Stimulated activated CD8-positive, alpha-beta memory T cell treated with anti-CD3 and anti-CD28 coated beads, Interleukin-15, amount 100 ng/mL, for 24 hours (primary cell): ENCODE measurements at places on chromosomes 16 and 17.
A peak's percentile ranks its signal among the peaks of the same experiment; 100 is the strongest.

- DNase-seq, result no peak
These were observed 74.1 kb downstream of the NT5M start for GRCh38 chr17:17377071-17377967.

- DNase-seq, result no peak
These were observed 173.0 kb downstream of the CCDC182 start for GRCh38 chr17:57572062-57572461.

- DNase-seq, result no peak
These were observed 986 bp downstream of the FA2H start for GRCh38 chr16:74773446-74774222.

DNA sequence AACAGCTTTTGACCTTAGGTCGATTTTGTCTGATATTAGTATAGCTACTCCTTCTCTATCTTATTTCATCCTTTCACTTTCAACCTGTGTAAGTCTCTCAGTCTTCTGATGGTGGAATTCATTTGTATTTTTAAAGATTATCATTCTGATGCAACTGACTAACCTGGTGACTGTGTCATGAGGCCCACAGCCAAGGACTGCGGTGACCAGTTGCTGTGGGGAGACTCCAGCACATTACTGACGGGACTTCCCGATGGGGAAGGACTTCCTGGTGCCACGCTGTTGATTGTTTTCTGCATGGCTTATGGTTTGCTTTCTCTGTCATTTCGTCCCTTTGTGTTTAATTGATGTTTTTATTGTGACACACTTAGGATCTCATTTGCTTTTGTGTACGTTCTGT is 34.2 kb downstream of the RMI2 start:
- DNase-seq, result no peak

- DNase-seq, result no peak
These were observed 110.5 kb downstream of the HS3ST2 start for GRCh38 chr16:22924492-22924891.

DNA sequence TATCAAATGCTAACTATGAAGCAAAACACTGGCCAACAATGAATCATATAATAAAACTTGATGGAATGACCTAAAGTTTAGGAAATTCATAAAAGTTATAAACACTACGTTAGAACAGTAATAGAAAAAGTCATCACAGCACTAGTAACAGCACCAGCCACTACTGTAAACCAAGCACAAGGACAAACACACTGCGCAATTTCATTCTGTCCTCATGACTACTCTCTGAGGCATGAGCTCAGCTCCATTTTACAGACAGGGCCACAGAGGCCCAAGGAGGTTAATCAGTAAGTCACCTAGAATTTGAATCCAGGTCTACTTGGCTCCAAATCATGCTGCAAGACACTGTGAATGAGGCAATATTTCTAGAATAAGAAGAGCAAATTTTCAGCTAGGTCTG is 13.4 kb downstream of the EMC8 start:
- DNase-seq, result no peak

DNA sequence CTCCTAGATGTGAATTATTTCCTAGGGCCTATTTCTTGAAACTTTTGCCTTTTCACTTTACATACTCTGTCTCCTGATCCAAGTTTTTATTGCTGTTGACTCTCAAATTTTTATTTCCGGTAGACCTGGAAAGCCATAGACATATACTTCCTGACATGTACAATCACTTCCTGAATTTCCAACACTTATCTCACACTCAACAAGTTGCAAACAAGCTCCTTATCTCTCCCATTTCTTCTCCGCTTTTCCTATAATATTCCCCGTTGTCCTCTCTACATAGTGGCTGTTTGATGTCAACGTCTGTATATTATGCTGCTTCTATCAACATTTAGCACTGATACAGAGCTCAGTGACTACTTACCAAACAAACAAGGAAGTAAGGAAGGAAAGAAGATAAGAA is 59.3 kb downstream of the IKZF3 start:
- DNase-seq, result no peak

GRCh38 chr17:33140413-33141099 is 148.9 kb downstream of the SPACA3 start:
- DNase-seq, result no peak

DNA sequence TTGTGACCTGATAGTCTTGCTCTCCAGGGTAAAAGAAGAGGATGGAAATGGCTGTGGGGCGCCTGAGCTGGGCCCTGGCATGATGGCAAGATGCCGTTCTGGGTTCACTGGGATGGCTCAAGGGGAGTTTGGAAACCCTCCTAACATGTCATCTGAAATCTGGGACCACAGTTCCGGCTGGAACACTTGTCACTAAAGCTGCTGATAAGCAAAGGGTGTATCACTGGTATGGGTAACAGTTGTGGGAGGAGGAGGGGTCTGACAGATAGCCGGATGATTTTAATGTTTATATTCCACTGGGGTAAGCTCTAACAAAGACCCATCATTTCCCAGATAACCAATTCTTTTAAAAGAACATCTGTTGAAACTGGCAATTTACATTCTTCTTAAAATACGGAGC is 390.2 kb downstream of the WWOX start:
- DNase-seq, result no peak

DNA sequence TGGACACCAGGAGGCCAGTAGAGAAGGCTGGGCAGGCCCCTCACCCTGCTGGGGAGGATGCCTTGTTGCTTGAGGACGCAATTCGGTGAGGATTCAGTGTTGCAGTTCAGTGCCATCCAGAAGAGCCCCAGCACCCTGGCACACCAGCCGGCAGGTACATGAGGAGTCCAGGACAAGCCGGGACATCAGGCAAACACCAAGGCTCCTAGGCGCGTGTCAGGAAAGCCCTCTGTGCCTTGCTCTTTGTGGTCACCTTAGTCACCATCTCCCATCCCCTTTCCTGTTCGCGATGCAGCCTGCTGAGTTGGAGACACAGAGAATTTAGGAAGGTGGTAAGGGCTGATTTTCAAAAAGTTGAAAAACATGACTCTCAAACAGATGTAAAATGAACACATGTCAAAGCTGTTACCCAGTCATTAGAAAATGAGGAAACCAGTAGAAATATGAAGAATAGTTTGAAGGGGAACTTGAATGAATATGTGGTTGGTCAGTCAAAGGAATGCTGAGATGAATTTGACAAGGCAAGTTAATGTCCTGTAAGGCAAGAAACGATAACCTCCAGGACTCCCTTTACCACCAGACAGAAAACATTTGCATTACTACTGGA is 2.3 kb upstream of the NCBP3 start:
- no peak for DNase-seq

- DNase-seq, result no peak
These were observed 635 bp upstream of the FA2H start for GRCh38 chr16:74775255-74775654.

DNA sequence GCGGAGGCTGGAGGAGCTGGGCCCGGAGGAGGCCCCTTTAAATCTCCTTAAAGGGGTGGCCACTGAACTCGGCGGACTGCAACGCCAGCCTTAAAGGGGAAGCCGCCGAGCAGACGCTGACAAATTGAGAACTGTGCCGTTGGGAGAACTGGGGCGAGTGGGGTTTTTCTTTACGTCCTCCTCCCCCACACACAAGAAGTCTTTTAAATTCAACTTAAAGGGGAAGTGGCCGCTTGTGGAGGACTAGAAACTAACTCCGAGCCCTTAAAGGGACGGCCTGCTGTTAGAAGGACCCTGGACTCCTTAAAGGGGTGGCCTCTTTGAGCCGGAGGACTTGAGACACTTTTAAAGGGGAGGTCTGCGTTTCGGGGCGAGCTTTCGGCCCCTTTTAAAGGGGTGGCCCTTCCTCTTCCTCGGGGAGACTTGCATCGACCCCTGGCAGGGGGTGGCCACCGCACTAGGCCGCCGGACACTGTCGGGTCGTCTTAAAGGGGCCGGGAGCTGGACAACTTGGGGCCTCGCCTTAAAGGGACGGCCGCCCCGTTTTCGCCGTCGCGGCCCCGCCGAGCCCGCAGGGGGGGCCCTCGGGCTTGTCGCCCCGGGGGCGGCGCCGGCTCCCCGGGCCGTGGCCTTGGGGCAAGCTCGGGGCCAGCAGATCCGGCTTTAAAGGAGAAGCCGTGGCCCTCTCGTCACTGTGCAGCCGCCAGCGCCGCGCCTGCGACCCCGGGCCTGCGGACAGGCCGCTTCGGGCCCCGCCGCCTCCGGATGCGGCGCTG is 688 bp downstream of the FBRS start:
- peak; percentile 43 for DNase-seq

DNA sequence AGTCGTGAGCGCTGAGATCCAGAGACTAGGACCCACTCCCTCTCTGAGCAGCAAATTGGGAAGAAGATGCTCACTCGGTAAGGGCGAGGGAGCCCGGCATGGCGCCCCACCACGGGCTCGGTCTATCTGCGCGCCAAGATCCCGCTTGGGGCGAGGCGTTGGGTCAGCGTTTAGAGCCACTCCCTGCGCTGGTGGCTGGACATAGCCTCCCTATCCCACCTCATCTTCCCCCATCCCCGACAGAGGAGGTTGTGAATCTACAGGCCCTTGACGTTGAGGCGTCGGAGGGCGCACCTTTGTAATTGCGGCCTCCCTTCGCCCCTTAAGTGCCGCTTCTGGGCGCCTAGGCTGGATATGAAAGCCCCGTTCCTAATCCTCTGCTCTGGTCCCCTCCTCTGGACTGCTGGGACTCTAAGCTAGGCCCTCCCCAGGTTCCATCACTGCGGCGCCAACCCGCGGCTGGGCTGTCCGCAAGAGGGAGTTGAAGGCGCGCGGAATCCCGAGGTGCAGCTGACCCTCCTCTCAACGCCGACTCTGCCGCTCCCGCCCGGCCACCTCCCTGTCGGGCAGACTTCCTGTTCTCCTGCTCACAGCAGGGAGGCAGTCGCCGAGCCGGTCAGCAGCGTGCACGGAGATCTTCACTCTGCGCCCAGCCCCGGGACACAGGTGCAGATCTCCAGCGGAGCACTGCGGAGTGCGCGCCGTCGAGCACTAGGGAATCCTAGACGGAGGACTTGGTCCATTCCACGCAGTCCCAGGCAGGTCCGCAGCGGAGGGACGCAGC is 16.1 kb upstream of the HOXB9 start:
- DNase-seq, result no peak

DNA sequence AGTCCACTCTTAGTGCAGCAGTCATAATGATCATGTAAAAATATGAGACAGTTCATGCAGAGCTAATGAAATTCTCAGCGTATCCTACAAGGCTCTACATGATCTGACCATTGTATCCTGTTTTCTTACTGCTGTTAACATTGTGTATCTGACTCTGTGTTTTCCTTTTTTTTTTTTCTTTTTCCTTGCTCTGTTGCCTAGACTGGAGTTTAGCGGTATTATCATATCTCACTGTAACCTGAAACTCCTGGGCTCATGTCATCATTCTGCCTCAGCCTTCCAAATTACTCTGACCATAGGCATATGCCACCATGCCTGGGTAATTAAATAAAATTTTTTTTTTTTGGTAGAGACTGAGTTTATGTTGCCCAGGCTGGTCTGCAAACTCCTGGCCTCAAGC is 12.1 kb downstream of the DUS2 start:
- no peak for DNase-seq

DNA sequence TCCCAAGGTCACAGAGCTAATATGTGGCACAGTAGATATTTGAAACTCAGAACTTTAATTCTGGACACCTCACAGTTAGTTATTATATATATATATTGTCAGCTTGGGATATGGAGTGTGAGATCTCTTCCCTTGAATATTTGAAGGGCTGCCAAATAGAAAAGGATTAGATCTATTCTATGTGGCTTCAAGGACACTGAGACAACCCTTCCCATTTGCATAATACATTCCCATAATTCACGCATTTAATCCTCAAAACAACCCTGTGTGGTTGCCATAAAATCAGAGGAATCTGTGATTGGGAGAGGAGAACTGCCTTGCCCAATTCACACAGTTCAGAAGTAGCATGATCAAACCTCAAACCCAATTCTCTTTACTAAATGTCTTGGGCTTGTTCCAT is 365.8 kb upstream of the DYNLRB2 start:
- no peak for DNase-seq

GRCh38 chr17:45320349-45320930 is 3.6 kb upstream of the MAP3K14 start:
- no peak for DNase-seq

DNA sequence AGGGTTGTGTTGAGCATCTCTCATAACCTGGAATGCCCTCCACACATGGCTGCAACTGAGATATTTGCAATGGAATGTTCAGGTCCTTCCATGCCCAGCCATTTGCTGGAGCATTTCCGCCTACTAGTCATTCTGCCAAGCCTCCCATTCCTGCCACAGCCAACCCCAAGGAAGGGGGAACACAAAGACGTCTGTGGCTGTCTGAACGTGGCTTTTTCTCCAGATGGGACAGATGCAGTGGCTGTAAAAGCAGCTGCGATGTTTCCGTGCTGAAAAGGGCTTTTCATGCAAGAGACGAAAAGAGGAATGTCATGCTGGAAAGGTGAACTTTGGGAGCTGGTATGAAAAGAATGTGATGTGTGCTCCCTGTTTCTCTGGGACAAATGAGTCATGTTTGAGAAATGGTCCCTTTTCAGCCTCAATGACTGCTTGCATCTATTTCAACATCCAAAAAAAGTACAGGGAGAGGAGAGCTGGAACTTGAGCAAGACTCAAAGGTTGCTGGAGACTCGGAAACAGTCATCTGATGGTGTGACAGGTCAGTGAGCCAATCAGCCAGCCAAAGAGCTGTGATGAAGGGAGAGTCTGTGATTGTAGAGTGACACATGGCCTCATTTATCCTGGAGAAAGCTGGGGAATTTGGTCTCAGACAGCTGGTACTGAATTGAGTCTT is 208.9 kb downstream of the SHISA9 start:
- no peak for DNase-seq

- peak; percentile 63 for DNase-seq
These were observed at the start of gene BORCS6 for GRCh38 chr17:8189711-8190477. Gene BORCS6, minus strand, starts transcription at chr17:8190180. Its CDS starts 40 bp downstream, at chr17:8190140.

- no peak for DNase-seq
These were observed at the start of gene PDIA2 for GRCh38 chr16:283033-283805. Gene PDIA2, plus strand, starts transcription at chr16:283164. Its CDS starts 6 bp downstream, at chr16:283170.

DNA sequence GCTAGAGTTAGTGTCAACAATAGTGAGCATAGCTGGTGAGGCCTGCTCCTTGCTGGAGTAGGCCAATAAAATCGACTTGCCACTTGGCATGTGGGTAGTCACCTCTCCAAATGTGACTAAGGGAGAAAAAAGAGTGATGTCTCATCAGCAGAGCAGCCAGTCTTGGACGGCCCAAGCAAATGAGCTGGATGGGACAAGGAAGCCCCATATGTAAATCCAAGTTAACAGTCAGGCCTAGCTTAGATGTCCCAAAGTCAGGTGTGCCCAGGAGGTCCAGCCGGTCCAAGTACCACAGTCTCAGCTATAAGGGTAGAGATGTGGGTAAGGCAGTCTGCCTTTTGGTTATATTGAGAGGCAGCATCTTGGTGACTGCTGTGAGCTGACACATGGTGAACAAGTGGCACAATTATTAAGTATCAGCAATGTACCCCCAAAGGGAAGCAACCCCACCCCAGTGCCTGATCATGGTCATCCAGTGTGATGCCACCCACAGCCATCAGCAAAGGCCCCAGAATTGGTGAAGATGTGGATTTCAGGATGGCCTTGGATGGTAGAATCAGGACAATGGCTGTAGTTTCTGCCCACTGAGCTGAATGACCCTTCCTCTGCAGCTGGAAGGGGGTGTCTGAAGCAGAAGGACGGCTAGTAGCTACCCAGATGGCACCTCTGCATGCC is 83.4 kb downstream of the TNFRSF13B start:
- no peak for DNase-seq
